NCI-H1105 (cell line): ENCODE measurements at places on chromosomes 12 and 14.
A peak's percentile ranks its signal among the peaks of the same experiment; 100 is the strongest.

DNA sequence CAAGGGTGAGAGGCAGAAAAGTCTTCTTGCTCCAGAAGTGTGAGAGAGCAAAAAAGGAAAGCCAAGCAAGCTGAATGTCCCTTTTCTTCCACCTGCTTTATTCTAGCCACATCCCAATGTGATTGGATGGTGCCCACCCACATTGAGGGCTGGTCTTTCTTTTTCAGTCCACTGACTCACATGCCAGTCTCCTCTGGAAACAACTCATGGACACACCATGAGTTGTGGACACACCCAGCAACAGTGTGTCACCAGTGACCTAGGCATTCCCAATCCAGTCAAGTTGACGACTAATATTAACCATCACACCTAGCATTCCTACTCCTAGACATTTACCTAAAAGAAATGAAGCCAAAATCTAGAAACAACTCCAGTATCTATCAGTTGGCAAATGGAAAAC lies 7.2 kb upstream of the DICER1 start:
- DNase-seq: no peak

GRCh38 chr14:77037215-77037937 lies 8.9 kb upstream of the IRF2BPL start:
- peak; percentile 50 for DNase-seq

- no peak for DNase-seq
Measured at GRCh38 chr12:104420868-104421267, 35.9 kb upstream of the CHST11 start.

DNA sequence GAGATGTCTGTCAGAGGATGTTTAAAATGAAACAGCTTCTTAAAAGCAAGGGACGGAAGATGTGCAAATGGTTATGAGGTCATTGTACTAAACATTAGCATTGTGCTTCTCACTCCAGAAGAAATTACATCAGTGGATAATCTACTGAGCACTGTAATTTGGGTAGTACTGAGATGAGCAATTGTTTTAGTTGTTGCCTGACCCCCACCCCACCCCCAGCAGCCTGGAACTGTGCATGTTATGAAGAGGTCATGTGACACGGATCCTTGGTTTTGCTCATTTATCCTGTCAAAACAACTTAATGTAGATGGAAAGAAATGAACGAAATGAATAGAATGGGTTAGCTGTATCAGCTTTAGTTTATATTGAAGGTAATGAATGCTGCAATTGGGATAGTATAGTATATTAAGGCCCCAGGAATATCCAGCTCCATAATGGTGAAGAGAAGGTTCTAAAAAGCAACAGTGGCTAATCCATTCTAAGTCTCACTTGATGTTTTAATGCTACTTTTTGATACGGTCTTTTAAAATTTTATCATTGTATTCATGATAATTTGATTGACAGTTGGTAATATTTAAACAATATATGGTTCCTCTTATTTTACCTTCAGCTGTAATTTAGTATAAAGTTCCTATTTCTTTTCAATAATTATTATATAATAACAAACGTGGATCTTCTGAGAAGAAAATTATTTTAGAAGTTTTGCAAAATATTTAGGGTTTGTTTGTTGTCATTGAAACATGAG lies 58.5 kb downstream of the WNK1 start:
- DNase-seq: no peak

DNA sequence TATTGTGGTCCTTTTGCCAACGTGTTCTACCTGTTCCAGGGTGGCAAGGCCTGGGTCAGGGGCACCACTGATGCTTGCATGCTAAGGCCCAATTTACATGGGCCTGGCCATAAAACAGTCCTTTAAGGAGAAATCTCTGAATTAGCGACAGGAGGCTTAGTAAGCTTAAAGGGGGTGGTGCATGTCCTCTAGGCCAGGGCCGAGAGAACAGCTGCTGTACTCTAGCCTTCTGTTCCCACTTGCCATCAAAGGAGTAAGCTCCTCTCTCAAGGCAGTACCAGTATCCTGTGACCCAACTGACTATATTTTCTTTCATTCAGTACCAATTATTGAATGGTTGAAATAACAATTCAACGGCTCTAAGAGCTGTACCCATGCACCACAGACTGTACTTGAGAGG lies 67.7 kb upstream of the ZDHHC17 start:
- DNase-seq: no peak

DNA sequence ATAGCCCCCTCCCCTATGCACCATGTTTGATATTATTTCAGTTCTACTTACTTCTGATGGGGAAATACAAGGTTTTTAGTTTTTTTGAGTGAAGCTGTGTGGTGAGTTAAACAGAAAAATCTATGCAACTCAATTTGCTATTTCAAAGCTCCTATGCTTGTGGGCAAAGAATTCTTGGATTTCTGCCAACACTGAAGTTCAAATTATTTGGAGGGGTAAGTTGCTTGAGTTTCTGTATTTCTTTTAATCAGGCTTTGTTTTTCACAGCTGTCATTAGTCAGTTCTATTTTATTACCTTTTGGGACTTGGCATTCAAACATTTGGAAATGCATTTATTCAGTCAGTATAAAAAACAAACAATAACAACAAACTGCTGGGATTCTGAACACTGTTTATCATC lies 407.5 kb upstream of the MGAT4C start:
- peak; percentile 57 for DNase-seq

GRCh38 chr12:71940068-71940467 lies 1.4 kb downstream of the TPH2 start:
- DNase-seq: no peak
